ENCODE measurements at places on chromosomes 11 and 22.

DNA sequence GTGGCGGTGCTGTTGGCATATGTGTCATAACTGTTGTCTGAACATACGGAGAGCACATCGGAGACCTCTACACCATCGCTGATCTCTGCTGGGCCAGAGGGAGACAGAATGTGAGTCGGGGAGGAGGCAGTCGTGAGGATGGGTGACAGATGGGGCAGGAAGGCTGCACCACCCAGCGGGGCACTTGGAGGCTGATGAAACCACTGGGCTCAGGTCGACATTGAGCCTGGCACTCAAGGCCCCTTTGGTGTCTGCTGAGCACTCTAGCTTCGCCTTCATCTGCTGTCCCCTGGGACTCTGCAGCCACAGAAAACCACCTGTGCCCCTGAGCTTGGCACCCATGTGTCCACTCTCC is 2.5 kb upstream of the KLHL35 start:
- no peak for DNase-seq

GRCh38 chr22:31818481-31819392 is 64.9 kb downstream of the DEPDC5 start:
- DNase-seq: peak; percentile 16

DNA sequence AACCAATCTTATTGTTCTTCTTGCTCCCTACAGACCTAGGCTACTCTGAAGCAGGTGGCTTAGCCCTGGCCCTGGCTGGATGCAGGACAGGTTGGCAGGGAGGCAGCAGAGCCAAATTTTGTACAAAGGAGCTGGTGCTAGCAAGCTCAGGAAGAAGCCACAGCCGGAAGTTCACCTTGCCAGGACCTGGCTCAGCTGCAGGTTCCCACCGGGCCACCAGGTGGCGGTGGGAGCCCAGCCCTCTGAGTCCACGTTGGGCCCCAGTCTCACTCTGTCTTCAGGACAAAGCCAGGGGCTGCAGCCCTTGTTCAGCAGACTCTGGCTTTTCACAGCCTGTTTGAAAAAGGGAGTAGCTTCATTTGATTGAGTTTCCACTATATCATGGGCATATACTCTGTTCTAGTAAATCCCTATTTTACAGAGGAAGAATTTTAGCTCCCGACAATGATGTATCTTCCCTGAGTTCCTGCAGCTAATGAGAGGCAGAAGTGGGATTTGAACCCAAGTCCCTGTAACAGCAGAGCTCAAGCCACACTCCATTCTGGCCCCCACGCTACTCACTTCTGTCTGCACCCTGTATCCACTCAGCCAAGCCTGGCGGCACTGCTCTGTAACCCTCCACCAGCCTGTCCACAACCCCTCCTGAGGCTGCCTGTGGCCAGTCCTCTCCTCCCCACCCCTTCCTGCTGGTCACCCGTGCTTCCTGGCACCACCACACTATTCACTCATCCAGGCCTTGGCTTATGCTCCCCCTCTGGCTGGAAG is 3.3 kb downstream of the TKFC start:
- peak; percentile 69 for DNase-seq

GRCh38 chr22:39343259-39344045 is 6.3 kb upstream of the SYNGR1 start:
- peak; percentile 58 for DNase-seq

DNA sequence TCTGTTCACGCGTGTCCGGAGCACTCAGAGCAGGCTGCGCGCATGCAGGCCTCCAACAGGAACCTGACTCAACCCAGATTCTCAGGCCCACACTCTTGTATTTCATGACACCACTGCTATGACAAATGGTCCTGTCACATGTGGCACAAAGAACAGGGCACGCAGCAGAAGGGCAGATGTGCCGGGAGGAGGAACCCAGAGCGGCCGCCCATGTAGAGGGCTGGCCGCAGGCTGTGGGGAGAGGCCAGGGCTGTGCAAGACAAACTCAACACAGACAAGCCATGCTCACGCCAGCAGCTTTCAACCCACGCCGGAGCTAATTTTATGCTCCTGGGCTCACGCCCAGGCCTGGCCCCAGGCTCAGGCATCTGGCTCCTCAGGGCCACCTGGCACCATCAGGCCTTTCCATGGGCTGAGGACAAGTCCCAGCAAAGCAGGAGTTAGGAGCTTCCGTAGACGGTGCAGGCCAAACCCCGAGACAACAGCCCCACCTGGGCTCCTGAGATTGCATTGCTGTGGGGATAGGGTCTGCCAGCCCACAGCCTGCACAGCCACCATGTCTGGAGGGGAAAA is 40.0 kb downstream of the DUSP8 start:
- no peak for DNase-seq

- DNase-seq: peak; percentile 53
These were observed 25.5 kb upstream of the APOA1 start for GRCh38 chr11:116862951-116863350.

DNA sequence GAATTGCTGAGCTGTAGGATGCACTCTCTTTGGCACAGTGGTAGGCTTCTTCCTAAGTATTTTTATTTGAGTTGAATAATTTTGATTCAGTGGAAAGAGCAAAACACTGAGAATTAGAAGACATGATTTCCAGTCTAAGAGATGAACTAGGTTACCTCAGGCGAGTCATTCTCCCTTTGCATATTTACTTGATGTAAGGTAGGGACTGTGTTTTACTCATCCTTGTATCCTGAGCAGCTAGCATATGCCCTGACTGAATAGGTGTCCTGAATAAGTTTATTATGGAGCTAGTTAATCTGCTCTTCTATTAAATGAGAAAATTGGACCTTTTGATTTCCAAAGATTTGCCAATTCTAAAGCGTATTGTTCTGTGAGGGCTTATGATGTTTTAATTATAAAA is 50.7 kb downstream of the STIM1 start:
- DNase-seq: no peak

DNA sequence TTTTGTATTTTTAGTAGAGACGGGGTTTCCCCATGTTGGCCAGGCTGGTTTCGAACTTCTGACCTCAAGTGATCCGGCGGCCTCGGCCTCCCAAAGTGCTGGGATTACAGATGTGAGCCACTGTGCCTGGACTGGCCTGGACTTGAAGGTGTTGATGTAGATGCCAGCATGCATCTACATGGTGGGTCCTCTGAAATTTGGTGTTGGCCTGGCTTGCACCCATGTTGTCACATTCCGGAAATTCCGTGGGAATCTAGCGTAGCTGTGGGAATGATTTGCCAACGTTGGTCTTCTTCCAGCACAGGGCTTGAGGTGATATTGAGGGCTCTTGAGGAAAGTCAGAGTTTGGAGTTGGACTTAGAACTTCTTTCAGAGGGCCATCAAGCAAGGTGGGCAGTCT is 6.5 kb downstream of the PACS1 start:
- DNase-seq: peak; percentile 60

DNA sequence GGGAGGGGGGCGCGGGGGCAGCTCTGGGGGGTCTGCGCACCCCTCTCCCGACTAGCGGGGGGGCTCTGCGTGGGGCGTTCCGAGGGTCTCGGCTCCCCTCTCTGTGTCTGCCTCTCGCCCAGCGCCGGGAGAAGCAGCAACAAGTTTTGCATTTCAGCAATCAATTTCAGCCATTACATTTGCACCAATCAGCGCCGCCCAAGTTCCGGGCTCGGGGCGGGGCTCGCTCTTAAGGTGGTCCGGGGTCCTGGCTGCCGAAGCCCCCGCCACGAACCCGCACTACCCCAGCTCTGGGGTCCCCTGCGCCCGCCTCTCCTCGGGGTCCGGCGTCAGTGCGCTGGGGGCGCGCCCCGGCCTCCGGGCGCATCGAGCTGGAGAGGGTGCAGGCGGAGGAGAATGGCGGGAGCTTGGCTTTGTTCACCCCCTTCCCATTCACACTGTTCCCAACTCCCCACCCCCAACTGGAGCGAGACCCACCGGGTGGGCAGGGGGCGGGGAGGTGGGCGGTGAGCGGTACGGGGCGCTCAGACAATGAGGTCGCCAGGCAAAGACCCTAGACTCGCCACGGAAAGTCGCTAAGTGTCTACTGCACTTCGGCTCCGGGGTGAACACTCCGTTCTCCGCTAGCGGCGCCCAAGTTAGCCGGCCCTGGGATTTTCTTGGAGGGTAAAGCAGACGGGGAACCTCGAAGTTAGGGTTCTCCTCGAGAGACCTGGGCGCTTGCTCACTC is at the start of gene MN1:
Gene MN1 (minus strand): TSS at position 141 of the 730 bp plus-strand sequence. CDS start 1,213 bp downstream, outside the sequence.
- peak; percentile 71 for DNase-seq

DNA sequence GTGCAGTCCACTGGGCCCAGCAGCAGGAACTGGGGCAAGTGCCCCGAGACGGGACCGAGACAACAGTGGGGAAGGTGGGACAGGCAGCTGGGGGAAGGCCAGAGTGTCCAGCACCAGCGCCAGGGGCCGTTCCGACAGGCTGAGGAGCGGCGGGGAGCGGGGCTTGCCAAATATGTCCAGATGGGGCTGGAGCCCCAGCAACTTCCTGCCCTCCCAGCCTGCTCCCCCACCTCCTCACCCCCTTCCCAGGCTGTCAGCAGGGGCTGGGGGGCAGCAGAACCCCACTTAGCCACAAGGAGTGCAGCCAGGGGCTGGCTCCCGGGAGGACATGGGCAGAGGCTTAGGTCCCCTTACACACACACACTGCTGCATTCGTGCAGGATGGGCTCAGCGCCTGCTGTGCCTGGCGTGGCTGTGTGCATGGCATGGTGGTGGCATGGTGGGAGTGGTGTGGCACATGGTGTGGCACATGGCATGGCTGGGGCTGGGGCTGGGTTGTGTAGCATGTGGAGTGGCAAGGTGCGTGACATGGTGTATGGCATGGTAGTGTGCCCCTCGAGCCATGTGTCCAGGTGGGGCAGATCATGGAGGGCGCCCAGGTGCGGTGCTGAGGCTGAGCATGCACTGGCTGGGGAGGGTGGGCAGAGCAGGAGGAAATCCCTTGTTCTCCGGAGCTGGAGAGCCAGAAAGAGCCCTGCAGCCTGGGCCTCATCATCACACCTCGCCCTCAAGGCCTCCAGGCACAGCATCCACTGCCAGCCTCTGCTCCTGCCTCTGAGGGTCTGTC is 51.7 kb downstream of the CDKN1C start:
- no peak for DNase-seq

DNA sequence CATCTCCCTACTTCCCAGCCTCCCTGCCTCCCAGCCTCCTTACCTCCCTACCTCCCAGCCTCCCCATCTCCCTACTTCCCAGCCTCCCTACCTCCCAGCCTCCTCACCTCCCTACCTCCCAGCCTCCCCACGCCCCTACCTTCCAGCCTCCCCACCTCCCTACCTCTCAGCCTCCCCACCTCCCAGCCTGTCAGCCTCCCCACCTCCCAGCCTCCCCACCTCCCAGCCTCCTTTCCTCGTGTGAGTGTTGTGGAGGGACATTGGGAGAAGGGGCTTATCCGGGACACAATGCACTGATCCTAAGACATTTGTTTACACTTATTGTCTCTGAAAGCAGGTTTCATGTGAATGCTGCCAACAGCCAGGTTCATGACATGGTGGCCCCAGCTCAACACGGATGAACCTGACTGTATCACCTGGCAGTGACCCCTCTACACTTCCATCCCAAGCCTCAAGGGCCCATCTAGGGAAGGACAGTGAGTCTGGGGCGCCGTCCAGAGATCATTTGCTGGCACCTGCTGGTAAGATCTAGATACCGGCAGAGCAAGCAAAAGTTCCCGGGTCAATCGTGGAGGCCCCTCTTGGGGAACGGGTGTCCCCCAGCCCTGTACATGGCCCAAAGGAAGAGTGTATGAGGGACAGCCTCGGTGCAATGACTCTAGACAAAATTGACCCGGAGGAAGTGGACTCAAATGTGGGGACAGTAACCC is 34.5 kb upstream of the TH start:
- DNase-seq: no peak
